Keratinocyte (primary cell): ENCODE measurements at places on chromosomes 7 and 10.

- no peak for DNase-seq
These were observed 254.1 kb downstream of the KIAA1217 start for GRCh38 chr10:24462889-24463552.

GRCh38 chr10:118203461-118203860 lies 138.7 kb downstream of the FAM204A start:
- DNase-seq: no peak

- no peak for DNase-seq
These were observed 1.3 kb upstream of the EIF3B start for GRCh38 chr7:2353113-2353935.

DNA sequence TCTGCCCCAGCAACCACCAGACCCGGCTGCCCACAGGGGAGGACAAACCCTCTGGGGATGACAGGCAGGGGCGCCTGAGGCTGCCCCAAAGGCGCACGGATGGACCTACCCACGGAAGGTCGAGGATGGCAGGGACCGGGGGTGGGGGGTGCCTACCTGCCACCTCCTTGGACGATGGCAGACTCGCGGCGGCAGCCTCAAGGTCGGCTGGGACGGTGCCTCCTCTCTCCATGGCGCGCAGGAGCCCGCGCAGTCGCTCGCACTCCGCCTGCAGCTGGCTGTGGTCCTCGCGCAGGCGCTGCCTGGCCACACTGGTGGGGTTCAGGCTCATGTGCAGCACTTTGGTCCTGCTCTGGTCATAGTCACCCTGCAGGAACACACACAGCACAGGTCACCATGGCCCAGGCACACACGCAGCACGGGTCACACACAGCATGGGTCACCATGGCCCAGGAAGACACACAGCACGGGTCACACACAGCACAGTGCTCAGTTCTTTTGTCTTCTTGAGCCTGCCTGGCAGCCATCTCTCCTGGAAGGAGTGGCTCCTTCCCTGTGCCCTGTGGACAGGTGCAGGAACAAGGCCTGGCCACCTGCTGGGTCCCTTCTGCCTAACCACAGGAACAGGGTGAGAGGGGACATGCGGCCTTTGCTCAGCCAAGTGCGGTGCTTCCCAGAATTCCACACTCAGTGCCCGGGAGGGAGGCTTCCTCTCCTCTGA lies 266.6 kb downstream of the ELFN1 start:
- no peak for DNase-seq

GRCh38 chr7:98483964-98484545 lies 83.2 kb upstream of the BAIAP2L1 start:
- no peak for DNase-seq

DNA sequence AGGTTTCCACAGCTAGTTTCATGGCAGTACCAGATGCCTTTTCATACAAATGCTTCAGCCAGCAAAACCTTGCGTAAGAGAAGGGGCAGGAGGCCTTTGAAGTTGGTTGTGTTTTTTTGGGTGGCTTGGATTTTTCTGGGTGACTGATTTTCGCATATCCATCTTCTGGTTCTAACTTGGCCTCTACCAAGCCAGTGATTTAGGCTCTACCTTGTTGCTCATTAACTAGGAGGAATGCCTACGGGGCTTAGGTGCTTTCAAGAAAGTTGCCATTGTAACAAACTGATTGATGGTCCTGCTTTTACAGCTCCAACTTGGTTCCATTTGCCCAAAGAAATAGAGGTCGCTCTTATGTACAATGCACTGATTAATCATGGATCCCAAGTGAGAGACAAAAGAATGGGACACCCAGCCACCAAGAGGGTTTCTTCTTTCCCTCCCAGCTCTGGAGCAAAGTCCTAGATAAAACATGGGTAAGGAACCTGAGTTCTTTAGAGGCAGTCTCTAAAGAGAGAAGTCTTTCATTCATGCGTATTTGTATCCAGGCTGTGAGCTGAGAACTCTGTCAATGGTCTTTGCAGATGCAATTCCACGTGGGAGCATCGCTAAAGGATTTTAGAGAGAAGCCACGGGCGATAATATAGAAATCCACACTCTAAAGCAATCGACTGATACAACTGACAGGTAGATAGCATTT lies 92.1 kb upstream of the FGFR2 start:
- DNase-seq: no peak

DNA sequence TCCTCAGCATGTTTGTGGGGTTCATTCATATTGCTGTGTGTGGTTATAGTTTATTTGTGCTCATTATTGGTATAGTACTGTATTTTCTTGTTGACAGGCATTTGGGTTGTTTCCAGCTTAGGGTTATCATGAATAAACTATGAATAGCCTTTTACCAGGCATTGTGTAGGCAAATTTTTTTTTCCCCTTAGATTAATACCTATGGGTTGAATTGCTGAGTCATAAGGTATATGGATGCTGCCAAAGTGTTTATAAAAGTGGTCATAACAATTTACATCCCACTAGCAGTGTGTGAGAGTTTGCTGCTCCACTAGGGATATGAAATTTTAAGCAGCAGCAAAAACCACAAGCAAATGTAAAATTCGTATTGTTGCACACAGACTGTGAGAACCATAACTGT lies 175.0 kb downstream of the PLPP4 start:
- DNase-seq: no peak

DNA sequence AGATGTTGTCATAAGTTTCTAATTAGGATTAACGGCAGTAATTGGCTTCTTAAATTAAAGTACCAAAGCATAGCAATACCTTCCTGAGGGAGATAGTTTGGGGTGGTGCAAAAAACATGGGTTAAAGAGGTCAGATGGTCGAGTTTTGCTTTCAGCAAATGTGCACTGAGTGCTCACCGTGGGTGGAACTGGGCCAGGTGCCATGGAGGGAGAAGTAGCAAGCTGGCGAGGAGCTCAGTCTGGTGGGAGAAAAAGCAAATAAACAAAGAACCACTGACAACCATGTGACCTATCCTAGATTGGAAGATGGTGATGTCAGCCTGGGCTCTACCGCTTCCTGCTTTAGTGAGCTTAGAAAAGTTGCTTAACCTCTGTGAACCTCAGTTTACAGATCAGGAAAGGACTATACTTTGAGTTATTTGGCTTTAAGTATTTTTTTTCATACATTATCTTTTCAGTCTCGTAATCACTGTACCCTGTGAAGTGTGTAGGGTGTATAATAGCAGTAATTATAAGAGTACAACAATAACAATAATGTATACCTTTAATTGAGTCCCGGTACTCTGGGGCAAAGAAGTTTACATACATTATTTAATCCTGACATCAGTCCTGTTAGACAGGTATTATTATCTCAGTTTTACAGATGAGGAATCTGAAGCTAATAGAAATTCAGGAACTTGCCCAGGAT lies 69.0 kb upstream of the PDCD4 start:
- no peak for DNase-seq

DNA sequence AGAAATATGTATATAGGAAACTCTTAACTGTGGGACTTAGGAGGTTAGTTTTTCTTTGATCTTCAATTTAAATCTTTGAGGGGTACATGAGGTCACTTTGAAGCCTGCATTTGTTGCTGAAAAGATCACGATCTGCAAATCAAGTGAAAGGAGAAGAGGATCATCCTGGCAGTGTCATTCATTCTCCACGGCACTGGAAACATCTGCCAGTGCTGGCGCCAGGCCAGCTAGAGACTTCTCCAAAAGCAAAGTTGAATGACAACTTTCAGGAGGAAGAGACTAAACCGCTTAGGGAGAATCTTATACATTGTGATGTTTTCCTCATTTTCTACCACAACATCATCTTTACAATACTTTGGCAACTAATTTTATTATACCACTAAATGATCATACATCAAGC lies 42.5 kb downstream of the MRC1 start:
- no peak for DNase-seq

DNA sequence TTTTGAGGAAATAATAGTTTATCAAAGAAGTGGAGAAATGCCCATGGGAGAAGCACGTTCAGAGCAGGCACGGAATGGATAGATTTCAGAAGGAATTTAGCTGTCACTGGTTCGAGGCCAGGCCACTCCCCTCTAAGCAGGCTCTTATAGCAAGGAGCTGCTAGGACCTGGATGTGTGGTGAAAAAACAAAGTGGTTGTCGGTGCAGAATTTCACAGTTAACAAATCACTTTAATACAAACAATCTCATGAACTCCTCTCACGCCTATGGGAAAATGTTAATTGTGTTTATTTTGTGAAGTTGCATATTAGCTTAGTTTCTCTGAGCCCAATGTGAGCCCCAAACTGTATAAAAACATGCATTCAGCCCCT lies 176.3 kb downstream of the PKD1L1 start:
- no peak for DNase-seq
